ENCODE measurements at places on chromosomes 2 and 18. TPM values are rescaled to one million over a fixed set of nuclear protein-coding genes. Genes with fewer than 3 reads are reported as not detected.

- peak; percentile 60 for DNase-seq
Measured at GRCh38 chr18:12911025-12911928, 27.2 kb upstream of the PTPN2 start.

GRCh38 chr2:113050921-113051895, 1.5 kb downstream of the IL36B start:
- DNase-seq: no peak

DNA sequence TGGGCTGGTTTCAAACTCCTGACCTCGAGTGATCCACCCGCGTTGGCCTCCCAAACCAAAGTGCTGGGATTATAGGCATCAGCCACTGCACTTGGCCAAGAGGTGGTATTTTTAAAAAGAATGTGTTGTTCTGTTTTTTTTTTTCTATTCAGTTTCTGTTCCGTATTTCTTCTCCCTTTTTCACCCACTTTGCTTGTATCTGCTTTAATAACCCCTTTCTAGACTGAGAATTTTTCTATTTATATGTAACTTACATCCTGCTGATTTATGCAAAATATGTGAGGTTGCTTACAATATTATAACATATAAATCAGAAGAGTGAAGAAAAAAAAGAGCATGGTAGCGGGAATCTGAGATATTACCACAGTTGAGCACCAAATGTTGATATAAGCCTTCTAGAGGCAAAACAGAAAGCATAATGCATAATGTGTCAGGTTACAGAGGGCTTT, 17.2 kb upstream of the LYPD6B start:
- no peak for DNase-seq

DNA sequence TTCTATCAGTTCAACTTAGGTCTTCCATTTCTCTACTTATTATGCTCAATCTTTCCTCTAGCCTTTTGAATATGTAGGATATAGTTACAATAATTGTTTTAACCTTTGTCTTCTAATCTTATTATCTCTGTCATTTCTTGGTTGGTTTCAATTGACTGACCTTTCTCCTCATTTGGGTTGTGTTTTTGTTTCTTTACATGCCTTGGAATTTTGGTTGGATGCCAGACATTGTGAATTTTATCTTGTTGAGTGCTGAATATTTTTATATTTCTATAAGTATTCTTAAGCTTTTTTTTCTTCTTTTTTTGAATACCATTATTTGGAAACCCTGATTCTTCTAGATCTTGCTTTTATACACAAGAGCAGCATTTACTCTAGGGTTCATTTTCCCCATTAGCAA, 30.7 kb upstream of the TMEM247 start:
- DNase-seq: no peak

- no peak for DNase-seq
Measured at GRCh38 chr2:134056173-134056572, 197.7 kb upstream of the MGAT5 start.

GRCh38 chr2:160387558-160388262, 105.9 kb downstream of the RBMS1 start:
- DNase-seq: no peak

DNA sequence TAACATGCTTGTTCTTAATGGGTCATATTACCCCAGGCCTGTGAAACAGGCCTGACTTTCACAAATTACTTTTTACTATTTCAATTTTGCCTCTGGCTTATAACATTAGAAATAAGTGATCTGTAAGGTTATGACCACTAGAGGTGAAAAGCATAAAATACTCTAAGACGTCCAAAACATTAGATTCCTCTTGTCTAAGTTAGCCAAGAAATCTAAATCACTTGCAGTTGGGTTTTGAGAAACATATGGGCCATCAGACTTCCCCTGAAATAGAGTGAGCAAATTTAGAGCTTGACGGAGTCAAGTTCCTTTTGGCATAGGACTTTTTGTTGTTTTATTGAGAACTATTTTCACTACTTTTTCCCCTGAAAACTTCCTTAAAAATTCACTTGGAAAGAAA, 32.7 kb upstream of the RIT2 start:
- DNase-seq: no peak

DNA sequence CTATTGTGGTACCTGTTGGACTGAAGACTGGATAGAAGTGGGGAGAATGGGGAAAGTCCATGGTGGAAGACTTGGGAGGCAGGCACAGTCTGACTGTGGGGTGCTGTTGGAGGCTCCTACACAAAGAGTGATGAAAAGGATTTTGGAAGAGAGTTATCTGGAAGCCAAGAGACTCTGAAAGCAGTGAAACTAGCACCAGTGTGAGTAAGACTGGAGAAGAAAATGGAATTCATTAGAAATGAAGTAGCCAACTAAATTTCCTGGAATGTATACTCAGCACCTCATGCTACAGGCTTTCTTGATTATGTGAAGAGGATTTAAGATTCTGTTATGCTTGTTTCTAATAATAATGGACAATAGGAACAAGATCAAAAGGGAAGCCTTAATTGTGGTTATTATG, 27.7 kb downstream of the ELP2 start:
- DNase-seq: no peak

GRCh38 chr2:206212673-206213513, 53.2 kb downstream of the EEF1B2 start:
- no peak for DNase-seq

GRCh38 chr2:238369591-238370040, 49.3 kb downstream of the TRAF3IP1 start:
- no peak for DNase-seq

DNA sequence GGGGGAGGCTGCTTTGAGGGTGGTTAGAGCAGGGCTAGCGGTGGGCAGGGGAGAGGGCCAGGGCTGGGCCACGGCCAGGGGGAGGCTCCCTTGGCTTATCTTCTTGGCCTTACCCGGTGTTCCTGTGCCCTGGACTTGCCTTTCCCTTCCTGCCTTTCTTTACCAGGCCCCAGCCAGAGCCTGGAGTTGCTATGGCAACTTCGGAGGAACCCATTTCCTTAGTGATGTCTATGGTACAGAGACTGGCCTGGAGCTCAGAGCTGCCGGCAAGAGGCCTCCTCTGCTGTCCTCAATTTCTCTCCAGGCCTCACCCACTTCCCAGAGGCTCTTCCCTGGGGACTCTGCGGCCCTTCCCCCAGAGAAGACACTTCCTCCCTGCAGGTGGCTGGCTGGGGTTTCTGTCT, 11.5 kb downstream of the SPEG start:
- DNase-seq: no peak

GRCh38 chr18:55875371-55875901, 287.4 kb upstream of the TCF4 start:
- no peak for DNase-seq

GRCh38 chr2:37636381-37637066, 34.9 kb downstream of the CDC42EP3 start:
- DNase-seq: no peak

DNA sequence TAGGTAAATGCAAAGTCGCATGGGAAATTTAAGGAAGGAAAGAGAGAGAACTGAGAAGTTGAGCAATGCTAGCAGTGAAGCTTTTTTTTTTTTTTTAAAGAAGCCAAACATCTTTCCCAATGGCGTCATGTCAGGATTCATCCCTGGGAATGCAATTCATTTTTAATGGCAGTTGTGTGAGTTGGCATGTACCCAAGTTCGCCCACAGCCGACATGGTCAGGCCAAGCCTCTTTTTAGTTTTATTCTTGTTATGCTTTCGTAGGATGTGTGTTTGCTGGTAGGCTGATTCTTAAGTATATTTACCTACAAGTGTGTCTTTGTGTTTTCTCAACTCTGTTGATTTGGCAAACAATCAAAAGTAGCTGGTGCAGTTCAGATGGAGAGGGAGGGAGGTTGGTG, 127.6 kb upstream of the ITGA6 start:
- no peak for DNase-seq

- no peak for DNase-seq
Measured at GRCh38 chr2:104448661-104449440, 405.1 kb upstream of the POU3F3 start.

DNA sequence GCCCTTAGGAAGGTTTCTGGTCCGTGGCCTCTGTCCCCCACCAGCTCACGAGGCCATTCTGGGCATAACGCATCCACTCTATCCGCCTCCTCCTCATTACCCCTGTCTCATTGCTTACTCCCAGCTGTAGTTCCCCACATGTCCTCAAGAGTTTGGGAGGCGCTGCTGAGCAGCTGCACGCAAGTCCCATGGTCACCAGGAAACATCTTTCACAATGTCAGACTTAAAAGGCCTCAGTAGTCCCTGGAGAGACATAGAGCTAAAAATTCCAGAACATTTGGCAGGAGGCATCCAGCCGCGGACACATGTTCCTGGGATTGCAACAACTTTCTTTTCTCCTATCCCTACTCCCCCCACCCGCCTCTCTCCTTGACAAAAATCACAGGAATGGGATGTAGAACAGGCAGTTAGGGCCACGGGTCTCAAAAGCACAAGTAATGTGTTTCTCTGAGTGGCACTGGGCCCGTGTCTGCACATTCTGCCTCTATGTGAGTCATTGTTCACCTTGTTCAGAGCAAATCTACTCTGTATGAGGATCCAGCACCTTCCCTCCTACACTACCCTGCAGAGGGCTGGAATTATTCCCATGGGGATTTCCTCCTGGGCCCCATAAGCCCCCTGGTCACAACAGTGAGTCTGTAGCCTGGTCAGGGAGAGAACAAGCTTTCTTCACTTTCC, 8.1 kb downstream of the LBH start:
- DNase-seq: peak; percentile 86

PRLH gene
- not detected for total RNA-seq

FRZB gene
- not detected for total RNA-seq

NMUR1 gene
- not detected for total RNA-seq

CCDC68 gene
- total RNA-seq: not detected

TSHZ1 gene
- total RNA-seq: 13.8 TPM

POMC gene
- total RNA-seq: 4.6 TPM

FIGN gene
- not detected for total RNA-seq

SCYGR7 gene
- not detected for total RNA-seq

RGPD5 gene
- total RNA-seq: 37.5 TPM

EGR4 gene
- 0.07 TPM for total RNA-seq

NT5C1B gene
- not detected for total RNA-seq

CLIP4 gene
- total RNA-seq: 26.6 TPM
